NCI-H345 (cell line): ENCODE measurements at places on chromosomes 3 and 15.

DNA sequence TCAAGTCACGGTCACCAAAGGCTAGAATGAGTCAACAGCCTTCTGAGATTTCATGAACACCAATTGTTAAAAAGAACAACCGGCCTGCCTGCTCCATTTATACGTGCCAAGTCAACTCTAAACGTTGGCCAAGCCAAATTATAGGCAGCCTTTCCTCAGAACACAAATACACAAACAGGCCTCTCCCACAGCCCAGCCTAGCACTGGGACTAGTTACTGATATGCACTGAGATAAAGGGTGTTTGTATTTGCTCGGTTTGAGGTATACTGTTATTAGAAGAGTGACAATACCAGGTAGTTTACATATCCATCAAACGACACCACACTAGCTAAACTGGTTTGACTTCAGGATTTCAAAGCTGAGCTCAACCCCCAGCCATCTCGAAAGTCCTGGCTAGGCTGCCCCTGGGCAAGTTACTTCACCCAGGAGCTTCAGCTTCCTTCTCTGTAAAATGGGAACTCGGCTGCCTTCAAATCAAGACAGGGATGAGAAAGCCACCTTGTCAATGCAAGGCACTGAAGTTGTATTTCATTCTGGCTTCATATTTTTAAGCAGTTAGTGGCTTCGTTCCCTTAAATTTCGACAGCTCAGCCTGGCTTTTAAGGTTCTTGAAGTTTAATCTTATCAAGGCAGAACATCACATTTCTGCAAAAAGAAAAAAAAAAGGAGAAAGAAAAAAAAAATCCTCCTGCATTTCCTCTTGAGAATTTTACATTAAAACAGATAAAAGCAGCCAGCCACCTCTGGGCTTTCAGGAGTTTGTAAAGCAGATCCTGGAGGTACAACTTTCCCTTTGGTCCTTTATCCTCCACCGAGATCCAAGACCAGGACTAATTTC, 4.0 kb downstream of the TLE3 start:
- peak; percentile 35 for DNase-seq

DNA sequence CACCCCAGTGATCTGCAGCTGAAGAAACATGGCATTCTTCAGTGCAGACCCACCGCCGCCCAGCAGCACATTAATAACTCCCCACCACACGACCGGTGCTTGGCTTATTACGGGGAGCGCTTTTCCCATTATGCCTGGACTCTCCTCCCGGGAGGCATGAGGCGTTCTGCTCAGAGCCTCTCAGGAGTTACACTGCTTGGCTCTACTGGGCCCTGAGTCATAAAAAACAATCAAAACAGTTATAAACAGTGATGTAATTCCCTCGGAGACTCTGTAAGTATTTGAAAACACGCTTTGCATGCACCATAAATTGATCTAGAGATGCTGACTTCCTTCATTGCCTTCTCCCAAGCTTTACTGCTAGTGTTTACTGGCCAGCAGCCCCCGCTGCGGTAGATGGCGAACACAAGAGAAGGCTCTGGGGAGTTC, 77.1 kb upstream of the SNRPA1 start:
- no peak for DNase-seq

DNA sequence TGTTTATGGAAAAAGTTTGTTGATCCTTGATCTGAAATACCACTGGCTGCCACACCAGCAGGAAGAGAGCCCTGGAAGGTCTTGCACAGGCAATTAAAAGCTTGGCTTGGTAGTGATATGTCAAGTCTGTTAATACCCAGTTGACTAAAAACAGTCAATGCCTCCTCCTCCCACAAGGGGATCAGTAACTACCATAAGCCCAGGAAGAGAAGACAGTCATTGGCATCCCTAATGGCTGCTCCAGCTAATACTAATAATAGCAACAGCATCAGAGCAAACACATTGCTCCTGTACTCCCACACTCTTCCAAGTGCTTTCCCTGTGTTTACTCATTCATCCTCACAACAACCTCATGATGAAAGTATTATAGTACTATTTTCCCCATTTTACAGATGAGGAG, 528.6 kb downstream of the TAFA4 start:
- DNase-seq, result no peak

DNA sequence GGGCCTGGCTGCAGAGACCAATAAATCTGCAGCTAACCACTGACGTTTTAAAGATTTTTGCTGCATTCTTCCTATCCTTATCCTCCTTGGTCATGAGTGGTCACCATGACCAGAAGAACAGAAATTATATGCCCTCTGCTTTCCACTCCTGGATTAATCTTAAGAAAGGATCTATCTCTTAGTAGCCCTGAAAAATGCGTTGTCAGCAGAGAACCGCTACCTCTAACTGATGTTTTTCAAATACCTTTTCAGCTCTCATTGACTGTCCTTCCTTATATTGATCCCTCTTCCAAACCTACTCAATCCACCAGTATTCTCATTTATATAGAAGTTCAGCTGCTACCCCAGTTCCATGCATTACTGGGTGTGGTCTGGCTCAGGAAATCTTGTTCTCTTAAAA, 610.1 kb downstream of the MECOM start:
- DNase-seq, result no peak

DNA sequence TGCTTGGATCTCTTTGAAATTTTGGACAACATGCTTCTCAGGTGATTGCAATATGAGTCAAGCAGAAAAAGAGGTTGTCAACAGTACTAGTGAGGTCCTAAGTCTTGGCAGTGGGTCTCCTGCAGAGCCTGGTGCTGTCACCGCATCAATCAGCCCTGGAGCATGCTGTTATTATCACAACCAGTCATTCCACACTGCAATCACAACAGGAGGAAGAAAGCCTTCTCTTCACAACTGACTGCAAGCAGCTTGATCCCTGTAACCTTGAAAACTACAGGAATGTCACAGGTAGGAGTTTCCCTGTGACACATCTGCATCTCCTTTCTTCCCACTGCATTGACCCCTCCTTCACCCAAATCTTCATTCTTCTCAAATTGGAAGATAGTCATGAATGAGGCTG, 451.1 kb upstream of the ATP11B start:
- peak; percentile 18 for DNase-seq

GRCh38 chr15:100026041-100026440, 292.8 kb upstream of the LYSMD4 start:
- DNase-seq, result no peak

DNA sequence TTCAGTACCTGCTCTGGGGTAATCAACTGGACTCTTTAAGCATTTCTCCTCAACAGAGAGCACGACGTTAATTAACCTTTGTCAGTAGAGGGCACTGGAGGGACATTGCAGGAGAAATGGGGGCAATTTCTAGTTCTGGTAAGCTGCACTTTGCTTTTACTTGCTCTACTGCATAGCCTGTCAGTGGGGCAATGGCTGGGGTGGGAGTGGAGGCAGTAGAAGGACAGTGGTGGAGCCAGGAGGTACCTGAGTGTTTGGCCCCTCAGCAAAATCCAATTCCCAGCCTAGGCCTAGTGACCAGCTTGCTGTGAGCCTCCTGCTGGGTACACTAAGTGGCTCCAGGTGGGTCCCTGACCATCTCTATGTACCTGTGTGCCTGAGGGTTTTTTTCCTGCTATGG, 18.3 kb upstream of the MED12L start:
- DNase-seq, result no peak

DNA sequence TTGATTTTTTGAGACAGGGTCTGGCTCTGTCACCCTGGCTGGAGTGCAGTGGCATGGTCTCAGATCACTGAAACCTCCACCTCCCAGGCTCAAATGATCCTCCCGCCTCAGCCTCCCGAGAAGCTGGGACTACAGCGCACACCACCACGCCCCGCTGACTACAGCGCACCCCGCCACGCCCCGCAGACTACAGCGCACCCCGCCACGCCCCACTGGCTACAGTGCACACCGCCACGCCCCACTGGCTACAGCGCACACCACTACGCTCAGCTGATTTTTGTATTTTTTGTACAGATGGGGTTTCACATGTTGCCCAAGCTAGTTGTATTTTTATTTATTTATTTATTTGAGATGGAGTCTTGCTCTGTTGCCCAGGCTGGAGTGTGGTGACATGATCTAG, 35.6 kb downstream of the SLC51A start:
- no peak for DNase-seq

GRCh38 chr15:90160781-90161727, 40.1 kb upstream of the SEMA4B start:
- peak; percentile 79 for DNase-seq

GRCh38 chr3:31275583-31275982, 257.1 kb upstream of the STT3B start:
- DNase-seq, result no peak

DNA sequence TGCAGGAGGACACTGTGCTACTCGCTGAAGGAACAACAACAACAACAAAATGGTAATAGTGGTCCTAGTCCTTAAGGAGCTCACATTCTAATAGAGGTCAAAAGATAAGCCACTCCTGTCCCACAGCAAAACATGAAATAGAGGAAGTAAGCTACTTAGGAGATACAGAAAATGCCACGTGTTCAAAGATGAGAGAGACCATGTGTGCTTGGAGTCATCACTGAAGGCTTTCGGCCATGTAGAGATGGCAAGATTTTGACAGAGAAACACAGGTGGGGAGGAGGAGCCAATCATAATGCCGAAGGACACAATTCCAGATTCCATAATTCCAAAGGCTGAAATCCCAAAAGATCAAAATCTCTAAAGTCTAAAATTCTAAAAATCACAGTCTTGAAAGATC, 24.8 kb upstream of the RIOX2 start:
- DNase-seq, result no peak

DNA sequence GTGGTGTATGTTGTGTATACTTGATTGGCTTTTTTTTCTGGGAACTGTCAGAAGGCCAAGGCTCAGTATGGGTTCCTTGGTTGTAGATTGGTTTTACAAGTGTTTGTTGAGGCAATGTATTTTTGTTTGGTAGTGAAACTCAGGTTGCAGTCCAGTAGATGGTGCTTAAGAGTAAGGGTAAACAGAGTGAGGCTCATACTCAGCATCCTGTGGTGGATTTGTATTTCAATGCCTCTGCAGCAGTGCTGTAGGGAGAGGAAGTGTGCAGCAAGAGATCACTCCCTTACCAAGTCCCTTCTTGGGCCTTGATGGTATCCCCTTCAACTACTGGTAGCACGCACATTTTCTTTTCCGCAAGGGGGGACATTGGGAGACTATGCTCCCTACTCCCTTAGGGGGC, 428.5 kb upstream of the CNTN3 start:
- no peak for DNase-seq

GRCh38 chr3:31710123-31710803, 177.5 kb downstream of the STT3B start:
- DNase-seq, result no peak

DNA sequence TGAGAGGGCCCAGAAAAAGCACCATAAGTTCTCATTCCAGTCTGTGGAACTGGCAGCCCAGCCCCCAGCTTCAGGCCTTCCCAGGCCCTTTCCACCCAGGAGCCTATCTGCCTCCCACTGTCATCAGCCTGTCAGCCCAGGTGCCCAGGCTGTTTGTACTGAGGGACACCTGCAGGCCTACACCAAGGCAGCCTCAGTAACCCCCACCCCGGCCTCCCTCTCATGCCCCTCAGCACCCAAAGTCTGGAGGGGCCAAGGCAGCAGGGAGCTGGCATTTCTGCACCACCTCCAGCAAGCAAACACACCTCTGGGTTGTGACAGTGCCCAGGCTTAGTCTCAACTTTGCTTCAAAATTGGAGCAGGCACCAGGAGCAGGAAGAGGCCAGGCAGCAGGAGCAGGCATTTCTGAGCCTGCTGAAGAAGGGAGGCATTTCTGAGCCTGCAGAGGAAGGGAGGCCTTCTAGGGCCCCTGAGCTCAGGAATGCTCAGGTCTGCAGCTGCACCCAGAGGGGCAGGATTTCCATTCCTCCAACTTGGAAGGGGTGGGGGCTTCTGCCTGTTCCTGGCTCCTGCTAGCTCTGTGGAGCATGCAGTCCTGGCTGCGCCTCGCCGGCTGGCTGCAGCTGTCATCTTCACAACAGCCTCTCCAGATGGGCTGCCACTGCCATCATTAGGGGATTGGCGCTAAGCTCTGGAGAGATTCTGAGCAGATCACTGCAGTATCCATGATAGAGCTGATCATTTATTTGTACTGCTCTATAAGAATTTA, 396.1 kb downstream of the UNC13C start:
- DNase-seq, result no peak

DNA sequence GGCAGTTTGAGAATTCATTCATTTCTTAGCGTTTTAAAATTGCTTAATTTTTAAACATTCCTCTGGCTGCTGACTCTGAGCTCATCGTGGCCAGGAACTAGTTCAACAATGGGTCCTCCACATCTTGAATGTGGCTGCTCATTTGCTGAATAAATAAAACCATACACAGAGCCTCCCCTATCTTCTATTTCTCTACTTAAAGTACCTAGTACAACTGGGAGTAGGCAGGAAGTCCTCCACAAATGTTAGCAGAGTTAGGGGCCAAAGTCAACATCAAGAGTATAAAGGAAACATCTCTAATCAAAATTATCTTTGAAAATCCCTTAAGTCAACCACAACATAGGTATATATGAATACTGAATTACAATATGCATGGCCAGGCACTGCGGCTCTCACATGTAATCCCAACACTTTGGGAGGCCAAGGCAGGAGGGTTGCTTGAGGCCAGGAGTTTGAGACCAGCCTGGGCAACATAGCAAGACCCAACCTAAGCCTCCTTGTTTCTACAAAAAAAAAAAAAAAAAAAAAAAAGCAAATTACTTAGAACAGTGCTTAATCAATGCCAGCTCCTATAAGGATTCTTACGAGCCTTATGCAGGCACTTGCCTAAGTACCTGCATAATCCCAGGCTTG, 57.5 kb upstream of the LMOD3 start:
- no peak for DNase-seq

- no peak for DNase-seq
Measured at GRCh38 chr3:124963755-124964154, 29.2 kb upstream of the MUC13 start.

DNA sequence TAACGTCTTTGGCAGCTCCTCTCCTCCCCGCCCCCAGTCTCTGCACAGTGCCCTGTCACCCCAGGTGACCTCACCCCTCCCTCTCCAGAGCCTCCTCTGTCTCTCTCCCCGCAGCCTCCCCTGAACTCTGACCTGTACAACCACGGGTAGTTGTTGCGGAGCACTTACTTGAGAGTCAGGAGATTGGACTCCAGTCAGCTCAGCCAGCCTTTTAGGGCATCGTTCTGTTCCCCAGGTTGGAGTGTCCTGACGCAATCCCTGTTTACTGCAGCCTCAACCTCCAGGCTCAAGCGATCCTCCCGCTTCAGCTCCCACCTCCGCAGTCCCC, 177.7 kb downstream of the UACA start:
- DNase-seq, result no peak
